Right forelimb (tissue), 1 donor: ENCODE measurements at places on chromosomes 7 and 10.
A peak's percentile ranks its signal among the peaks of the same experiment; 100 is the strongest.

DNA sequence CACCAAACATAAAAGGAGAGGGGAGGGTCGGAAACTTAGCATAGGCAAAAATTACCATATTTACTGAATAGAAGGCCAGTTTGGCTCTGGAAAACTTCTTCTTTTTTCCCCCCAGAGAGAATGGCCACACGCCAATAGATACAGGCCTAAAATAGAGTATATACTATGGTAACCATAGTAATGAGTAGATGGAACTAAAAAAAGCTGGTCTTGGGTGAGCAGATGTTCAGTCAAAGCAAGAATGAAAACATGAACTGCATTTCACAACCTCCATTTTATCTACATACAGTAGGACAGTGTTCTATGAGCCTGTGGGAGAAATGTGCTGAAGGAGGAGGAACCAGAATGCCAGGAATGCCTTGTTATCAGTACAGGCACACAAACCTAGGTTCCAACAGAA is 141.7 kb upstream of the SEMA3A start:
- DNase-seq = no peak

- no peak for DNase-seq
Measured at GRCh38 chr10:48973065-48973464, 33.4 kb upstream of the LRRC18 start.

DNA sequence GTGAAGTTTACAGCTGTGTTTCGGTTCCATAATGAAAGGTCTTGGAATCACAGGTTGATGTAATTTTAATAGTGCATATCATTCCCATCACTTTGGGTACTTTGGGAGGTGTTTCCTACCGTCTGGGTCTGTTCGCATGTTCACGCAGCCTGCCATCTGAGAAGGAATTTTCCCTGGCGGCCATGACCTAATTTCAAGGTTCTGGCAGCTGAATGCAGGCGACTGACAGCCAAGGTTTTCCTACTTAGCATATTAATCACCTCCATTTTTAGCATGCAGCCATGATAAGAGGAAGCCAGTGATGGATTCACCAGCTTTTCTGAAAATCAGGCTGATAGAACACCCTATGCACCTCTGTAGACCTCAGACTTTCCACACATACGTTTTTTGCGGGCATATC is 319.1 kb upstream of the TMEM229A start:
- DNase-seq = no peak

DNA sequence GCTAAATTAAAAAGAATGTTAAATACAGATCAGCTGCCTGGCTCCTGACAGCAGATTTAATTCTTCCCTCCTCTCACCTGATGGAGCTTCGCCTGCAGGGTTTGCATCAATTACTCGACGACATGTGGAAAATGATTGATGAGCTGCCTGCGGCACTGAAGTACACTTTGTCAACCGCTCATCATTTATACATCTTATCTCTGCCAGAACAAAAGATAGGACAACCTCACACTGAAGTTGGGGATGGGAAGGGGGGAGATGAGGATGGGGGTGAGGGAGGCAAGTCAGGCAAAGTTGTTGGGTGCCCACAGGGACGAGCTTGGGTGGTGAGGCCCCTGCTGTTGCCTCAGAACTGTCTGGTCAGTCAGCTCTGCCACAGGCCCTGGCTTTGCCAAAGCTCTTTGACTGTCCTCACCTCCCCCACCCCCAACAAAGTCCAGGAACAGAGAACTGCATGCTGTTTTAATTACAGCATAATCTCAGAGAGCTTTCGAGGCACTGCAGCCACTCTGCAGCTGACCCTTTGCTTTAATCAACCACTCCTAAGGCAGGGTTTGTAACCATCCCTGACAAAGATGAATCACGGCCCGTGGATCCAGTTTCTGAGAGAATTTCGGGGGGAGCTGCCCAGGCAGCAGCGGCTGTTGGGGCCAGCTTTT is 702.3 kb downstream of the LRMDA start:
- DNase-seq = no peak

GRCh38 chr10:30151581-30152389 is 92.4 kb upstream of the JCAD start:
- no peak for DNase-seq

DNA sequence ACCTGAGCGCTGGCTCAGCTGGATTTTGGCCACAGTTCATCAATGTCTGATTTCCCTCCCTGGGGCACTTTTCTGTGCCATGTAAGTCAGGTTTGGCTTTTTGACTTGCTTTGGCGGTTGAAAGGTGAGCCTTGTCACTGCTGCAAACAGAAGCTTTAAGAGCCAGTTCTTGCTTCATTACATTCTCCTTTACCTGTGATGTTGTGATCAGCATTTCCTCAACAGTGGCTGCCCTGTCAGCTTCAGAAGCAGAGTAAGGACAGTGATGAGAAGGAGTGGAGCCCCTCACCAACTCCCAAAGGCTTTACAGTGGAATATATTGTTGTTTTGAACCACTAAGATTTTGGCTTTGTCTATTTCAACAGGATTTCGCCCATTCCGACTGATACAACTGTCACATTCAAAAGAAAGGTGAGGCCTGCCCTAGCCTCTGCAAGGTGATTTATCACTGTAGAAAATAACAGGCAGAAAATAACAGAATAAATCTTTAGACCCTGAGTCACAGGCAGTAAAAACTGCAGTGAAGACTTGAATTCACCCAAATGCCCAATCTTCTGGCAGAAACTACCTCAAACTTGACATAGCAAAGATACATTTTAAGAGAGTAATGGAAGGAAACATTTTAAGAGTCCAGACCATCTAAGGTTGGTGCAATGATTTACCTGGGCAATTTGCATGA is 13.3 kb upstream of the DKK1 start:
- no peak for DNase-seq

- DNase-seq = no peak
Measured at GRCh38 chr10:68628576-68629127, 68.5 kb downstream of the TET1 start.

- no peak for DNase-seq
Measured at GRCh38 chr10:17138460-17139042, 8.9 kb upstream of the CUBN start.

GRCh38 chr10:43039624-43040481 is 37.0 kb upstream of the RET start:
- peak; percentile 55 for DNase-seq

DNA sequence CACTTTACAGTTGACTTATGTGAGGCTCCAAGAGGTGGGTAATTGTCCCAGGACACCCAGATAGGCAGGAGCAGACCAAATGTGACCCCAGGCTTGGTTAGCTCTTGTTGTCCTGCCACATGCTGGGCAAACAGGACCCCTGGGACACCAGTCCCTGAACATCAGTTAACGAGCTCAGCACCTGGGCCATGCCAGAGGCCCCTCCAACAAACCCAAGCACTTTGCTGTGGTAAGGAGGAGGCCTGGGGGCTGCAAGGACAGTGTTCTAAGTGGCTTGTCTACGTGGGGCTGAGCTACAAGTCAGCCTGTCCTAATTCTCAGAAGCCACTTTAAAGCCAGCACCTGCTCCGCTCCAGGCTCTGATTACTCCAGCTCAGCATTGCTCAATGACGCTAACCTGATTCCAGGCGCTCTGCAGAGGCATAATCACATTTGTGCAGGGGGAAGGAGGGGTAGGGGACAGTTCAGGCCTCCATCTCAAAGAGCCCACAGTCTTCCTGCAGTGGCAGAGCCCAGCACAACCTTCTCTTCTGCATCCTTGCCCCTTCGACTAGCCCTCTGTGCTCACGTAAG is 57.2 kb downstream of the DDC start:
- no peak for DNase-seq

- DNase-seq = peak; percentile 58
Measured at GRCh38 chr7:29289156-29290021, 94.8 kb downstream of the CHN2 start.

- no peak for DNase-seq
Measured at GRCh38 chr10:117555863-117556262, 13.3 kb downstream of the EMX2 start.

DNA sequence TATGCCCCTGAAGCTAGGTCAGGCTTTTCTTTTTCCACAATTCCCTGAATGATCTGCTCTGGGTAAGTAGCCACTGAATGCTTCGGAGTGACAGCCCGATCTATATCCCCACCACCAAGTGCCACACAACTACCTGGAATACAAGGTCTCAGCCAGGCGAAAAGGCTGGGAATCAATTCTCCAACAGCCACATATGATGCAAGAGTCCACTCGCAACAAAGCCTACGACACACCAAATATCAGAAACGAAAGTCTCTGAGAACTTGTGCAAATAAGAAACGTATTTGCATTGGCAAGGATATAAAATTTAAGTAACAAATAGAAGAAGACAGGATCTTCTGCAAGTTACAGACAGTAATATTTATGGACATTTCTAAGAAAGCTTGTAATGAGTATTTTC is 5.7 kb downstream of the HIPK2 start:
- DNase-seq = no peak

DNA sequence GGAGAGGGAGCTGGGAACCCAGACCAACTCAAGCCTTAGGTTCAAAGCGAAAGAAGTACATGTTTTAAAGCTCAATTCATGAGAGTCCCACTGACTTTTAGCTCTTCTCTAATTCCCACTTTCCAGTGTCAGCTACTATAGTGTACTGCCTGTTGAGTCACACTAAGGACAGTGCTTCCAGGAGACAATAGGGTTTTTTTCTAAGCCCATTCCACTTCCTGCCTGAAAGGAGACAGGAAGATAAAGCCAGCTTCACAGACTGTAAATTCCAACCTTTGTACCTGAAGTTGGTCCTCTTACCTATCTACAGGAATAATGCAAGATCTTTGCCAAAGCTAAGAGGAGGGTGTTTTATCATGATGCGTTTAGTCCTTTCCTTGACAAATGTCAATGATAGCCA is 4.4 kb downstream of the MSRB2 start:
- no peak for DNase-seq

DNA sequence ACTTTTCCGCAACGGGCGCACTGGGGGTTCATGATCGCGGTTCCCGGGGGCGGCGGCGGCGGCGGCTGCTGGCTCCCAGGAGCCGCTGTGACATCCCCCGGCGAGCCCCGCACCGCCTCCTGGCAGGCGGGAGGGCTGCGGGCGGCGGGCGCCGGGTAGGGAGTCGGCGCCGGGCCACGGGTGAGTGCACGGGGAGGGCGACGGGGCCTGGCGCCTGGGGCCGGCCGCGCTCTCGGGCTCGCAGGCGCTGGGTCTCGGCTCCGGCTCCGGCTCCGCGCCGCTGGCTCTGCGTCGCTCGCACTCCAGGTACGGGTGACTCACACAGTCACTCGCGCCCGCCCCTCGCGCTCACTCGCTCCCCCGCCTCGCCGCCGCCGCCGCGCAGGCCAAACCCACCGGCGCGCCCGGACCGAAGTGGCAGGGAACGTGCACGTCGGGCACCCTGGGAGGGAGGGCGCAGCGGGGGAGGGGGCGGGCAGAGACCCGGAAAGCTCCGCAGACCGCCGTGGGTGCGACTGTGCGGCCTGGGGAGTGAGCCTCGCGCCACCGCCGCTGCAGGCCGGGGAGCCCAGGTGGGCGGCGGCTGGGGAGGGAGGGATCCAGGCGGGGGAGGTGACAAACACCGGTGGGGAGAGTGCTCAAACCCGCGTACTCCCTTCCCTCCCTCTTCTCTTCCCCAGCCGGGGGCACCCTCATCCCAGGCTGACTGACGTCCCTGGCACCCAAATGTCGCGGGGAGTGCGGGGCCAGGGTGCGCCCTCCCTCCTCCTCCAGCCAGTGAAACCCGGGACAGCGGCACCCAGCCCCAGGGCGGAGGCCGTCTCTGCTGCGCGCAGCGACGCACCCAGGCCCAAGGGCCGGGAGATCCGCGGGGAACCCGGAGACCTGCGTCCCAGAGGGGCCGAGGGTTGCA is 276.9 kb upstream of the NEBL start:
- peak; percentile 73 for DNase-seq
